ENCODE measurements at places on chromosomes 1 and 21.

DNA sequence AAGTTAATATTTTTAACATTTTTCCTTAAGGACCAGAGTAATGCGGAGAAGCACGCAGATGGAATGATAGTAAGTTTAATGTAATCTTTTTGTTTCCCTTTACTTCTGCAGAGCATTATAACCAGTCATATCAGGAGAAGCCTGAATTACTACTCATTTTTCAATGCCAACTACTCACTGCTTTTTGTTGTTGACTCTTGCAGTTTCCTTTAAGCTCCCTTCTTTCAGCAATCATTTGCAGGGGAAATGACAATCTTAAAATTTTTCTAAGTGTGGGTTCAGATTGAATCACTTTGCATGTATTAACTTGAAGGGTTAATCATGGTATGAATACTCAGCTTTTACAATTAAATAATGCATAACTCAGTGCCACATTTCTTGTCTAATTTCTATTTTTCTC lies 122.2 kb downstream of the NRDC start:
- DNase-seq: no peak

GRCh38 chr1:169160845-169161495 lies 54.5 kb downstream of the ATP1B1 start:
- DNase-seq: peak; percentile 82

- no peak for DNase-seq
Observed at GRCh38 chr1:109881906-109882287, 28.8 kb upstream of the CSF1 start.

DNA sequence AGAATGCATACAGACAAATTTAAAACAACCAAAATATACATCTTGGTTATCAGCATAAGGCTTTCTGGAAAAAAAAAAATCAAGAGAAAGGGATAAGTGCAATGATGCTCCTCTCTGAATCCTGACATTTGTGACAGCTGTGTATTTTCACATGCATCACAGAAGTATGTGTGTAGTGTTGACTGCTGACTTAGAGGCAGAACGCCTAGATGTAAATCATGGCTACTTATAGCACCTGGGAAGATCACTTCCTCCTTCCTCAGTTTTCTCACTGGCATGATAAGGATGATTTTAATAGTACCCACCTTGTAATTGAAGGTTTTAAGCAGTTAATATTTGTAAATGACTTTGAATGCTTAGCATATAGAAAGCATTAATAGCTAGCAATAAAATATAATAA lies 112.5 kb downstream of the MRPL39 start:
- no peak for DNase-seq

DNA sequence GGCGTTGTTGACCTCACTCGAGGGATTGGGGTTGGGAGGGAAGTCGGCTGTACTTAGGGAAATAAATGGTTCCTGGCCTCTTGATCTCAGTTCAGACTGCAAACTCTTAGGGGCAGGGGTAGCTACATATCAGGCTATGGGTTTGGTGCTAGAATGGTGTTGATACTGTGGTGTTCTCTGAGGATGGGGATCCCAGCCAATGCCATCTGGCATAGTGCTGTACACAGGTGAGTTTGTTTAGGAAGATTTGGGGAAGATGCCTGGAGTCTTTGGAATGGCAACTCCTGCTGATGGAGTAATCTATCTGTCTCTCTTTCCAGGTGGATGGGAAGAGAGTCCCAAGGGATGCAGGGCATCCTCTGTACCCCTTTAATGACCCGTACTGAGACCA lies 14.3 kb upstream of the NASP start:
- DNase-seq: no peak

- DNase-seq: no peak
Observed at GRCh38 chr1:89877756-89878155, 56.9 kb downstream of the LRRC8D start.

GRCh38 chr1:21659099-21659923 lies 9.8 kb downstream of the RAP1GAP start:
- DNase-seq: peak; percentile 62

DNA sequence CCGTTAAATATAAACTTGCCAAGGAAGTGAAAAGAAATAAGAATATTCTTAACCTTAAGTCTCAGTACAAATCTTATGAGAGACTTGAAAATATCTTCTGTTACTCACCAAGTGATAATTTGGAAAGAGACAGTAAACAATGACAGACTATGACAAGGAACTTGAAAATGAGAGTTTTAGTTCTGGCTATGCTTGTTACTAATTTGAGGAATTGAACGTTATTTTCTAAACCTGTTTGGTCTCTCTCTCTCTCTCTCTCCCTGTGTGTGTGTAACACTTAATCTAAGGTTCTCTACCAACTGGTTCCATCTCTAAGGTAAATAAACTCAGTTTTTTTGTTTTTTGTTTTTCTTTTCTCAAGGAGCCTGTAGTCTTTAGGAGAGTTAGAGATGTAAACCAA lies 161.8 kb downstream of the AMY1C start:
- no peak for DNase-seq

DNA sequence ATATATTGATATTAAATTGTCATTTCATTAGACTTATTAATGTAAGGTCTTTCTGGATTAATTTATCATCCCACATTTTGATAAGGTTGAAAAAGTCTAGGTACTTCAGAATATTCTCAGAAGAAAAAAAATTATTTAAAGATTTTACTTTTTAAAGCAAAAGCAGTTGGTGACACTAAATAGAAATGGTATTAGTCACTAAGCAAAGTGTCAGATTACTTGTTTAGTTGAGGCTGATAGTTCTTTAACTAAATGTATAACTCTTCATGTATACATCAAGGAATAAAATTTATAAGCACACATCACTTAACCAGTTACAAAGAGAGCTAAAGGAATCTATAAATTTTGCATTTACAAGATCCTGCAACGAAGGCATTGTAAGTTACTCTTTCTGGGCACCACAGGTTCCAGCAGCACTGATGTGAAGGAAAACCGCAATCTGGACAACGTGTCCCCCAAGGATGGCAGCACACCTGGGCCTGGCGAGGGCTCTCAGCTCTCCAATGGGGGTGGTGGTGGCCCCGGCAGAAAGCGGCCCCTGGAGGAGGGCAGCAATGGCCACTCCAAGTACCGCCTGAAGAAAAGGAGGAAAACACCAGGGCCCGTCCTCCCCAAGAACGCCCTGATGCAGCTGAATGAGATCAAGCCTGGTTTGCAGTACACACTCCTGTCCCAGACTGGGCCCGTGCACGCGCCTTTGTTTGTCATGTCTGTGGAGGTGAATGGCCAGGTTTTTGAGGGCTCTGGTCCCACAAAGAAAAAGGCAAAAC lies 101.1 kb downstream of the ADARB1 start:
- DNase-seq: no peak

DNA sequence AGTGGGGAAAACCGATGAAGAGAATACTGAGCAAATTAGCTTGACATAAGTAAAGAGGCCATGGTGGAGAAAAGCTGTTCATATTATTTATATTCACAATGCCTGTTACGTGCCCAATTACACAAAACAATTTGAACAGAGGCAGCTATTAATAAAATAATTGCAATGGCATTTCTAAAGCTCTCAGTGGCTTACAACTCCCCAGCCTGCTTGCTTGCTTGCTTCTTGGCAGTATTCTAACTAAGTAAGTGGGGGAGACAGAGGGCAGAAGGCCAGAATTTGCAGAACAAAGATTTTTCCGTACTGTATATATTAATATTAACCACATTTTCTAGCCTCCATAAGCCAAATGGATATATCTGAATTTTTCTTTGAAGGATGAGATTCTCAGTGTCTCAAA lies 12.9 kb downstream of the PTPN14 start:
- DNase-seq: no peak

GRCh38 chr1:210223226-210223904 lies 9.2 kb upstream of the SERTAD4 start:
- no peak for DNase-seq

DNA sequence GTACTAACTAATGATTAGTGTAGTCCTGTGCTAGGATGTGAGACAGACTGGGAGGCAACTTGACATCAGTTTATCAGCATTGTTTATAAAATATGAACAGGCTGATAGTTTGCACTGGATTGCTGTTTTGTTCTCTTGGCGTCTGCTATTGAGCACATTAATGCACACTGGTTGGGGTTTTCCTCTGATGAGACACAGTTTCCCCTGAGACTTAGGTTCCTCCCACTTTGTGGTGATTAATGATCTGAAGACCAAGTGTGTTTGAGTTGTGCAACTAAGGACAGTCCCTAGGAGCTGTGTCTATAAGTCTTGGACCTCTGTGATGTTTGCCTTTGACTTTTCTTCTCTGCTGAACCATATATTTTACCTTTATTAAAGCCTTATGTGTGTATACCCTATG lies 1015.4 kb downstream of the AMY1C start:
- no peak for DNase-seq

Data from uterus (tissue), 4 donors.